Ovary (tissue), 10 donors: ENCODE measurements at places on chromosomes 5 and 9. TPM values are rescaled to one million over a fixed set of nuclear protein-coding genes. Genes with fewer than 3 reads are reported as not detected.

DNA sequence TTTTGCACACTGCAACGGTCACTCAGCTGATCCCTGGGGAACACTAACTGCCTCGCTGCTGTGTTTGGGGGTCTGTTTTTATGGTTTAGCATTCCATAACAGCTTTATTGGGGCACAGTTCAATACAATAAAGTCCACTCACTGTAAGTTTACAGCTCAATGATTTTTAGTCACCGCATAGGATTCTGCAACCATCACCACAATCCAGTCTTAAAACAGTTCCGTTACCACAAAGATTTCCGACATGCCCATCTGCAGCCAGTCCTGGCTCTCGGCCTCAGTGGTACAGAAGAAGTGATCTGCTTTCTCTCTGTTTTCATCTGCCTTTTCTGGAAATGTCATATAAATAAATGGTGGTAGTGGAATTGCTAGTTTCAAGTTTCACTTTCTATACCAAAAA, 23.6 kb downstream of the OR2V2 start:
- no peak for DNase-seq

GRCh38 chr9:126366366-126367011, 39.9 kb downstream of the MVB12B start:
- DNase-seq: no peak

- no peak for DNase-seq
Measured at GRCh38 chr9:124139001-124139400, 118.7 kb upstream of the NEK6 start.

CKMT2 gene
- 11.1 TPM for polyA plus RNA-seq

GTF3C4 gene
- 14.6 TPM for polyA plus RNA-seq

DNA sequence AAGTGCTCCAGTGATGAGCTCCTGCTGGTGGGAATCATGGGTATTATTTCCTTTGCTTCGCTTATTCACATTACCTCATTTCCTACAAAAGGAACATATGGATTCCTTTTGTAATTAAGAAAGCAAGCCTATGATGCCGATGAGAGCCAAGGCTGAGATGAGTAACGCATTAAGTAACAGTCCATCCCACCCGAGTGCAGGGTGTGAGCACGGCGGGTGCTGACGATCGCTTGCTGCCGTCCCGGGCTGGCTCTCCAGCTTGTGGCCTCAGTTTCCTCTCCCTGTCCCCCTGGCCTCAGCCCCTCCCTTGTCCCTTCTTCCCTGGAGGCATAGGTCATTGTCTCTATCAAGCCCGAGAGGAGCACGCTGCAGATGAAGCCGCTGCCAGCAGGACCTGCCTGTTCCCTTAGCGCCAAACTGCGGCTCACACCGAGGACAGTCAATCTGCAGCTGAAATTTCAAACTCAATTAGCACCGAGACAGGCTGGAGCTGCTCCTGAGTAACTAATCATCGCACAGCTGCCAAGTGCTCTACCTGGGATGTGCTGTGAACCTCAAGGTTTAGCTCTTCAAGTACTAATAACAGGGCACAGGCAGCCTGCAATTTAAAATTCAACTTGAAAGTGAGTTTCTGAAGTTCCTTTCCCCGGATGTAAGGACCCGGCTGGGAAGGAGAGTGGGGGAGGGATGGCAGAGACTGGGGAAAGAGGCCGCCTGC, 115.2 kb upstream of the RAPGEF1 start:
- DNase-seq: no peak
